ENCODE measurements at places on chromosomes 1 and 21. TPM values are rescaled to one million over a fixed set of nuclear protein-coding genes. Genes with fewer than 3 reads are reported as not detected.

SNIP1 gene
- total RNA-seq = 12.0 TPM

AADACL3 gene
- not detected for total RNA-seq

ARTN gene
- 0.15 TPM for total RNA-seq

CA14 gene
- not detected for total RNA-seq

BTBD19 gene
- 3.0 TPM for total RNA-seq
